CD4-positive, alpha-beta T cell (primary cell): ENCODE measurements at places on chromosomes 5 and 9. TPM values are rescaled to one million over a fixed set of nuclear protein-coding genes. Genes with fewer than 3 reads are reported as not detected.

DNA sequence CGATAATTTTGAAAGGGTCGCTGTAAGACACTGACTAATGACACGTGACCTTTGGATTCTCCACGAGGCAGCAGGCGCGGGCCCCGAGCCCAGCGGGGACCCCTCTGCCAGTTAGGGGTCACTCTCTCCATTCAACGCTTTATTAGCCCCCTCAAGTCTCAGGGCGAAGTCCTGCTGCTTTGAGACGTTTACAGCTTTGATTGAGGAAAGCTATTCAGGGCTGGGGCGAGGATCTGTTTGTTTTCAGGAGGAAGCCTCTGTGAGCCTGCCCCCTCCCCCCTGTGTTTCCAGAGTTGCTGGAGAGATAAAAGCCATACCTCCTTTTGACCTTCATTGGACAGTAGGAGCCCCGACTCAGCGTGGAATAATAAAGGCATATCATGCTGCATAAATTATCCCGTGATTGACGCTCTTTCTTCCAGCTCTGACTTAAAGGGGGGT, 31.4 kb upstream of the MSX2 start:
- H3K36me3 ChIP-seq: no peaks in the 10 kb centered on the region
- DNase-seq: no peak
- H3K4me3 ChIP-seq: no peak overlapping the region
- no peak overlapping the region for H3K27ac ChIP-seq
- no peaks in the 10 kb centered on the region for H3K4me1 ChIP-seq
- H3K27me3 ChIP-seq: peaks cover 41% of the 10 kb centered on the region

- H3K27me3 ChIP-seq: no peaks in the 10 kb centered on the region
- H3K27ac ChIP-seq: no peak overlapping the region
- no peaks in the 10 kb centered on the region for H3K36me3 ChIP-seq
- DNase-seq: no peak
Measured at GRCh38 chr5:83038924-83039323, 38.3 kb downstream of the TMEM167A start.

- no peak overlapping the region for H3K4me3 ChIP-seq
- no peak overlapping the region for H3K27ac ChIP-seq
- H3K36me3 ChIP-seq: no peaks in the 10 kb centered on the region
- no peaks in the 10 kb centered on the region for H3K27me3 ChIP-seq
- no peak for DNase-seq
- H3K4me1 ChIP-seq: no peaks in the 10 kb centered on the region
Measured at GRCh38 chr9:82991671-82992070, 71.3 kb downstream of the RASEF start.

The FST gene
- 0.99 TPM for total RNA-seq

The LRRC19 gene
- not detected for total RNA-seq

The CBY3 gene
- total RNA-seq: 0.36 TPM

The CCNJL gene
- not detected for total RNA-seq

The TRPM3 gene
- total RNA-seq: not detected

The ACOT12 gene
- total RNA-seq: 0.39 TPM
